Naive B cell (primary cell): ENCODE measurements at places on chromosomes 6 and 20.

GRCh38 chr6:70537266-70537665 is 29.5 kb upstream of the SDHAF4 start:
- DNase-seq: no peak

GRCh38 chr6:18429655-18430297 is 42.6 kb downstream of the RNF144B start:
- DNase-seq: no peak

DNA sequence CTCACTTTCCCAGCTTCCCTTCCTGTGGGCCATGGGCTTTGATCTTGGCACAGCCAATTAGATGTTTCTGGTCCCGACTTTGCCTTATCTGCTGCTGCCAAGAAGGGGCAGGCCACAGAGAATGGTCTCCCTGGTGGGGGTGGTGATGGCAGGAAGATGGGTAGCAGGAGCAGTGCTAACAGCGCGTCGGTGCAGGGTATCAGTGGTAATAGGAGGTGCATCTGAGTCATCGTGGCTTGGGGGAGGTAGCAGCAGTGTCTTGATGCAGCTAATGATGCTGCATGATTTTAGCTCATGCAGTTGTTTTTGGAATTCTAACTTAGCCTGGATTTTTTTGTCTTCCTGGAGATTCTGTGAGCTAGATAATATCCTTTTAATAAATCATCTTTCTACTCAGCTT is 18.9 kb upstream of the MAS1 start:
- DNase-seq: no peak

DNA sequence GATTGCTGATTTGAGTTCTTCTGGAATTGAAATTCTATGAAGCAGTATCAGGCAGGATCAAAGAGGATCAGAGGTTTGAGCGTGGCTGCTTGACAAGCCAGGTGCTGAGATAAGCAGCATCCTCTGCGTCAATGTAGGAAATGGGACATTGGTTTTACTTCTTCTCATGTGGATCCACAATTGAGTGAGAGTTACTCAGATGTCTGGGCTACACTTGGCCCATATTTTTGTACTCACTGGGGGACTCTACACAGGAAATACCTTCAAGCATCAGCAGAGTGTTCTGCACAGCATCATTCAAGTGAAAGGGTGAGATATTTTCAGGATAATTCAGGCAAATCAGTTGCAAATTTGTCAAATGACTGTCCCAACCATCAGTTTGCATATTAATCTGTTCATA is 613.9 kb upstream of the ARID1B start:
- peak; percentile 79 for DNase-seq

GRCh38 chr6:93419304-93420162 is at the start of gene EPHA7:
Gene EPHA7, minus strand, starts transcription at chr6:93419559. Its CDS starts 218 bp downstream, at chr6:93419341.
- DNase-seq: peak; percentile 29

- no peak for DNase-seq
Observed at GRCh38 chr20:25038591-25039015, 19.3 kb downstream of the ACSS1 start.

- no peak for DNase-seq
Observed at GRCh38 chr20:23541330-23541729, 27.0 kb downstream of the CST9L start.

DNA sequence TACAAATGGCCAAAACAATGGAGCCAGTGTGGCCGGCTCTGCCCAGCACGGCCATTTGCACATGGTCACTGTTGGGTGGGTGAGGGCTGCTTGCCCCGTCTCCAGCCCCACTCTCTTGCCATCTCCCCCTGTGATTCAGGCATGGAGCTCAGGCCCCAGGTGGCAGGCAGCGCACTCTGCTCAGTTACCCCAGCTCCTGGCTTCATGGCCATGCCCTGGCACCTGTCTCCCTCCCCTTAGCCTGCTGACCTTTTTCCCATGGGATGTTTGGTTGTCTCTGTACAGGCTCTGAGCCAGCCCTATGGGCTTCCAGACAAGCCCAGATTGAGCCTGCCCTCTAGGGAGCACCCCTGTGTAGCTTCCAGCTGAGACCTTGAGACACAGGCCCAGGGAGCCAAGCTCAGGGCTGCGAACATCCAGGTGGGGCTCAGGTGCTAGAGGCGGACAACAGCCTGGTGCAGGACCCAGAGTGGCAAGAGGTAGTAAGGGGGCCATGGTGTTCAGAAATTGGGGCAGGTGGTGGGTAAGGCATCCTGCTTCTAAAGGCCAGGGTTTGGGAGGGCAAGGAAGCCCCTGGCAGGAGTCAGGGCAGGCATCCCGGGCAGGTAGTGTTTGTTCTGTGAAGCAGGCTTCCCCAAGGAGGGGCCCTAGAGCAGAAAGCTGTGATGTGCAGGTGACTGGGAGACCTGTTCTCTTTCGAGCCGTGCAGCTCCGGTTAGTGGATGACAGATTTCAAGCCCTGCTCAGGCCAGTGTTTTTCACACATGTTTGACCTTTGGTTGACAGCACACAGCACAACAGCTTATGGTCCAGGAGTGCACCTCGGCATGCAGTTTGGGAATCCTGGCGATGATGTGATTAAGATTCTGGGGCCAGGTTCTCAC is 17.7 kb downstream of the SYNJ2 start:
- no peak for DNase-seq

- no peak for DNase-seq
Observed at GRCh38 chr6:87279196-87279595, 43.2 kb upstream of the SMIM8 start.

GRCh38 chr6:3318226-3318625 is 59.5 kb downstream of the PSMG4 start:
- DNase-seq: no peak

GRCh38 chr20:36572701-36573102 is 695 bp upstream of the TGIF2 start:
- no peak for DNase-seq
